Cardiac muscle cell (in vitro differentiated cells and primary cell): ENCODE measurements at places on chromosomes 16 and 17. TPM values are rescaled to one million over a fixed set of nuclear protein-coding genes. Genes with fewer than 3 reads are reported as not detected.
A peak's percentile ranks its signal among the peaks of the same experiment; 100 is the strongest.

- H3K4me3 ChIP-seq: no peak overlapping the region
- peak overlapping the region; percentile 87 for H3K27ac ChIP-seq
- no peaks in the 10 kb centered on the region for H3K27me3 ChIP-seq
- no peaks in the 10 kb centered on the region for H3K36me3 ChIP-seq
Observed at GRCh38 chr16:70715860-70716357, 30.1 kb upstream of the MTSS2 start.

DNA sequence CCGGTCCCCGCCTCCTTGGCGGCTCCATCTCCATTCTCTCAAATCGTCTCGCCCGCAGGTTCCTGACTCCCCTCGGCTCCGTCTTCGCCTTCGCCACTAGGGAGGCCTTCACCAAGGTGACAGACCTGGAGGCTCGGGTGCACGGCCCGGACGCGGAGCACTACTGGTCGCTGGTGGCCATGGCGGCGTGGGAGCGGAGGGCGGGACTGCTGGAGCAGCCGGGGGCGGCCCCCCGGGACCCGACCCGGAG is 862 bp downstream of the GLTPD2 start:
- H3K27me3 ChIP-seq: peaks cover 10% of the 10 kb centered on the region
- peak overlapping the region; percentile 58 for H3K27ac ChIP-seq
- no peaks in the 10 kb centered on the region for H3K36me3 ChIP-seq
- H3K4me3 ChIP-seq: peak overlapping the region; percentile 47
- H3K4me1 ChIP-seq: no peaks in the 10 kb centered on the region

DNA sequence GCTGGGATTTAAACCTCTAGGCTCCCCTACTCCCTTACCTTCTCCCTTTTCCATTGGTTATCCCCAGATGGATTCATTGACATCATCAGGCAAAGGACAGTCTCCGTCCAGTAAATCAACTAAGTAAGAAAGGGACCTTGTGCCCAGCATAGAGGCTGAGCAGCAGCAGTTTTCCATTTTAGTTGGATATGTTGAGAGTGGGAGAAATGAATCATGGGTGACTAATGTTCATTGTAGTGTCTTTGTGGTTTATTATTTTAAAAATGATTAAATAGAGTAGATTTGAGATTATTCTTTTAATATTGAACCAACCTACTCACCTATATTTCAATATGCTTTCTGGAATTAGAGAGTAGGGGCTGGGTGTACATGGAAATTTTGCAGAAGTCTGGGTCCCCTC is 99.4 kb upstream of the CACNG3 start:
- no peak for DNase-seq
- H3K27me3 ChIP-seq: no peaks in the 10 kb centered on the region
- no peaks in the 10 kb centered on the region for H3K4me1 ChIP-seq
- H3K27ac ChIP-seq: no peak overlapping the region
- H3K4me3 ChIP-seq: no peak overlapping the region

GRCh38 chr16:77393955-77394354 is 40.9 kb downstream of the ADAMTS18 start:
- no peaks in the 10 kb centered on the region for H3K27me3 ChIP-seq
- peaks cover 7% of the 10 kb centered on the region for H3K4me1 ChIP-seq
- H3K36me3 ChIP-seq: no peaks in the 10 kb centered on the region
- H3K4me3 ChIP-seq: no peak overlapping the region
- H3K27ac ChIP-seq: no peak overlapping the region

NPIPA5 gene
- total RNA-seq: 3.8 and 5.8 TPM in 2 replicates
